ENCODE measurements at places on chromosomes 1 and 21.

- DNase-seq: peak; percentile 80
Measured at GRCh38 chr1:110634455-110635311, 28.5 kb upstream of the KCNA2 start.

GRCh38 chr1:225577241-225577640 lies 75.7 kb downstream of the ENAH start:
- DNase-seq: no peak

DNA sequence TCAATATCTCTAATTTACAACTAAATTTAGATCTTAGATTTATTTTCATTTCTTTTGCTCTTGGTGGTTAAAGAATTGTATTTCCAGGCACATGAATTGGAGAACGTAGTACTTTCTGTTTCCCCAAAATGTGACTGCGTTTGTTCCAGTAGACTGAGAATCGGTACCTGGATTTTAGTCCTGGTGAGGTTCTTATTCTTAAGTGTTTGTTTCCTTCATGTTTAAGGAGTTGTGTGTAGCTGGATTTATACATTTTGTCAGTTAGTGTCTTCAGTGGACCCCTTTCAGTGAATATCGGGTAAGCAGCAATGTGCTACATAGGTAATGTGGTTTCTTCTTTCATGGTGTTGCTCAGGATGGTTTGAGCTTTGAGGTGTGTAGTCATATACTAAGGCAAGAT lies 6.8 kb downstream of the MIER1 start:
- peak; percentile 39 for DNase-seq

- DNase-seq: no peak
Measured at GRCh38 chr1:156883919-156884318, 9.6 kb upstream of the PEAR1 start.

GRCh38 chr1:7993593-7994479 lies 32.3 kb downstream of the ERRFI1 start:
- peak; percentile 75 for DNase-seq

DNA sequence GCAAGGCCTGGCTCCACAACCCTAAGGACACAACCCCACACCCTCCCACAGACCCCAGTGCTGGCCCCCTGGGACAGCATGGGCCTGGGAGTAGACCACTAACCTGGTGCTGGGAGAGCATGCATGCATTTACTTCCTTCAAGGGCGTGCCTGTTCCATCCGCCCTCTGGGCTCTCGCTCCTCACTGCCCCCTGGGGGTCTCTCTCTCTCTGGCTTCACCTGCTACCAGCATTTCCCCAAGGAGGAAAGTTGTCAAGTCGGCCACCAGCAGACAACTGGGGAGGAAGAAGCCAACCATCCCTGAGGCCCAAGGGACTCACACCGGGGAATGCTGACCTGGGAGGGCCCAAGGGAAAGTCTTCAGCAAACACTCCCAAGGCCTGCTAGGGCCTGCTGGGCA lies 6.5 kb downstream of the LRP8 start:
- DNase-seq: no peak

DNA sequence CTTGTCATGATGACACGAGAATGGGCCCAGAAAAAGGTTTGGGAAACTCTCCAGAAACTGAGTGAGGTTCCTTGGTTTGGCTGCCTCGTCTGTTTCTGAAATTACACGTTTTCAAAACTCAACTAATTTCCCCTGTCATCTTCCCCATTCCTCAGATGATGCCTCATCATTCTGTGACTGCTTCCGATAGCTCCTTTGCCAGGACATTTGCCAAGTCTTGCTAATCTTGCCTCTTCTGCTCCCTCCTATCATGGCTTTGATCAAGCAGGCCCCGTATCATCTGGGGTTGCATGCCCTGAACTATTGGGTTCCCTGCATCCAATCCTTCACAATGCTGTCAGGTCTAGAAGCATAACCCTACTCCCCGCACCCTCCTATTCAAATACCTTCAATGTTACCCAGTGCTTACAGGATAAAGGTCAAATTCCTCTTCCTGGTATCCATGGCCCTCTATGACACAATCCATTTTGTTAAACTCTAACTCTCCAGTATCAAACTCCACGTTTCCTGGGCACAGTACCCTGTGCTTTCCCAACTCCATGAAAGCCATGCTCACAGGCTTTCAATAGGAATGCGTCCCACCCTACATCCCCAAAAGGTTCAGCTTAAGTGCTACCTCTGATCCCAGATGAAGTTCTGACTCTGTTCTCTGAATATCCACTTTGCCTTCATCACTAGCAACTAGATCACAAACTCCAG lies 22.2 kb upstream of the TMEM200B start:
- no peak for DNase-seq

- DNase-seq: no peak
Measured at GRCh38 chr1:233935297-233935868, 30.9 kb downstream of the SLC35F3 start.

GRCh38 chr1:93323185-93323820 lies 22.4 kb upstream of the DR1 start:
- no peak for DNase-seq

- DNase-seq: no peak
Measured at GRCh38 chr21:19995253-19995652, 1003.0 kb upstream of the NCAM2 start.

DNA sequence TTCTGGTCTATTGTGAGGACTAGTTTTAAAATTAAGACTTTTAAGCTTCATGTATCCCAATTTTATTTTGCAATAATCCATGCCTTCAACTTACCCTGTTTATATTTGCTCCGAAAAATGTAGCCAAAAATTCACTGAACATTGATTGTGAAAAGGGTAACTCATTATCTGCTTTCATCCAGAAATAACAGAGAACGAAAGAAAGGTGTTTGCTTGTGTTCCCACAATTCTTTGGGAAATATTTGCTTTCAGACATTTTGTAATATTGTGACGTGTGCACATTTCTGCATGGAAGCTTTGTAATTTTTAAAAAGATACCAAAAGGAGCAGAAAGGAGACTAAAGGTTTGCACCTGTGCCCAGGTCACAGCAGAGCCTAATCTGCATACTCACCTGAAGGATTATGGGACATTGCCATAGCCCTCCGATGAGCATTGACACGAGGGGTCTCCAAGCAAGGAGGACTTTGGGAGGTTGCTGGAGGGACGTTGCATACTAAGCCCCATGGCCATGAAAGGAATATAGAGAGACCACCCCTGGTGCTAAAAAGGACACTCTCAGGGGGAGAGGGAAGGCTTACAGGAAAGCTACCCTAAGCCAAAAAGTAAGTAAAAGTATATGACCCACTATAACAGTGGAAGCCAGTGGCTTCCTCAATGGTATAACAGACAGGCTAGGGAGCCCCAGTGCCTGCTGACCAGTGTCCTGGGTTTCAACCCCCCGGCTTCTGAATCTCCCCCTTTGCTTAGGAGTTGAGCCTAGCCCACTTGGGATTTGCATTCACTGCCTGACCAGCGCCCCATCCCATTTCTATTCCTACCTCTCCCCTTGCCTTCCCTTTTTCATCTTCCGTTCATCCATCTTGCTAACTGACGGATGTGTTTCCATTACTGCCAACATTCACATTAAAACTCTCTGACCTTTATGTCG lies 148.6 kb upstream of the ZC3H12A start:
- DNase-seq: no peak

DNA sequence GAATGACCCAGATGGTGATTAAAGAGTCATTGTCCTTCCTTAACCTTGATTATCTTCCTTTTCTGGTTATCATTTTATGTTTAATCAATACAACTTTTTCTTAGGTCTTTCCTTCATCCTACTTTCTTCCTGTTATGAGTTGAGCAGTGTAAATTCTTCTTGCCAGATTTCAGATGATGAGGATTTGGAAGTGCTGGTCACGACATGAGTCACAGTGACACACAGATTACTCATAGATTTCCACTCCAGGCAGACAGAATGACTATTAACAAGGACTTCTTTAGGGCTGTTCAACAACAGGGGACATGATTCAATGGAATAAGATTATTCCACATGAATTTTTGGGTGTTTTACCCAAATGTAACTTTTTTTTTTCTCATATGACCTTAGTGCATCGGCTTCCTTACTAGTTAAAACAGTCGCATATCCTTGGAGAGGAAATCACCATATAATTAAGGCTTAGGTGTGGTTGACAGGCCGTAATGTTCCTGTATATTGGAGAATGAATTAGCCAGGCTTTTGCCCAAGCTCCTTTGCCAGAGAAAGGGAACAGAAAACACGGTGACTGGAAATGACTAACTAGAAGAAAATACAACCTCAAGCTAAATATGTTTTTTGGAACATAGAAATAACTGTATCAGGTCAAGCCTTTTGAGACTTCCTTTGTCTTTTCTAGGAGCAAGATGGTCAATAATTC lies 44.2 kb downstream of the PRRX1 start:
- no peak for DNase-seq

GRCh38 chr1:34380526-34381124 lies 203.9 kb downstream of the C1orf94 start:
- DNase-seq: no peak

DNA sequence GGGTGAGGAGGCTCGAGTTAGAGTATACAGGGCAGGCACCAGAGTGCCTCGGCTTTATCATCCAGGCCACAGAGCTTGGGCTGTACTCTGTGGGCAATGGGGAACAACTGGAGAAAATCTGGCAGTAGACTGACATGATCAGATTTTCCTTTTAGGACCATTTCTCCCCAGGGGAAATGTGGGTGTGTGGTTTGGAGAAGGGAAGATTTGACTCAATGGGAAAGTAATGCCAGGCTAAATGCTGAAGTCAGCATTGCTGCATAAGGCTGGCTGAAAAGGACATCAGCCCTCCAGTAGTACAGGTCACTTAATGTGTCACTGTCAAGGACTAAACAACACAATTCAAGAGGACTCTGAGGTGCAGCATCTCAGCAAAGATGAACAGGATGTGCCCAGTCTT lies 5.0 kb downstream of the FYB2 start:
- DNase-seq: no peak

GRCh38 chr1:27555700-27556424 lies 48.1 kb downstream of the AHDC1 start:
- no peak for DNase-seq

DNA sequence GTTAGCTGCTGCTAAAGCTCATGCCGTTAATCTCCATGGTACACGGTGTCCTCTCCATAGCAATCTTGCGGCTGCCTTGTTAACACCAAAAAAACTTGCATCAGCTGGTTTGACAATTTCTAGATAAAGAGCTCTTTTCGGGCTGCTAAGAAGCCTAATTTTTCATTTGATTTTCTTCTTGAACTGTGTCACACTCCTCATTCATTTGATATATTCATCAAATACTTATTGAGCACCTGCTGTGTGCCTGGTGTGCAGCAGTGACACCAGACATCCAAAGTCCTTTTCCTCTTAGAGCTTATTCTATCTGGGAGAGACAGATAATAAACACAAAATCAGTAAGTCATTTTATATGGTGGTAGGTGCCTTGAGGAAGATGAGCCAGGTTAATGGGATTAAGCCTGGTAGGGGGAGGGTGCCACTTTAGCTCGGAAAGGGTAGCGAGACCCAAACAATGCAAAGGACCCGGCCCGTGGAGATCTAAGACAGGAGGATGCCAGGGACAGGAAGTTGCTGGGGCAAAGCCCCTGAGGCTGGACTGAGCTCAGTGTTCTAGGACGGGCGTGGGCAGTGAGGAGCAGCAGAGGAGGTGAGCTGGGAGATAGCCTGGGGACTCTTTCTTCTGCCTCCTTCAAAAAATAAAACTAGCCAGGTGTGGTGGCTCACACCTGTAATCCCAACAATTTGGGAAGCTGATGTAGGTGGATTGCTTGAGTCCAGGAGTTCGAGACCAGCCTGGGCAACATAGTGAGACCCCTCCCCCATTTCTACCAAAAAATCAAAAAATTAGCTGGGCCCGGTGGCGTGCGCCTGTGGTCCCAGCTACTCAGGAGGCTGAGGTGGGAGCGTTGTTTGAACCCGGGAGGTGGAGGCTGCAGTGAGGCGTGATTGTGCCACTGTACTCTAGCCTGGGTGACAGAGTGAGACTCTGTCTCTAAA lies 50.7 kb upstream of the LGALS8 start:
- no peak for DNase-seq

- no peak for DNase-seq
Measured at GRCh38 chr1:51313961-51314777, 16.2 kb downstream of the TTC39A start.

All from MM.1S (cell line).